ENCODE measurements at places on chromosomes 1 and 21. TPM values are rescaled to one million over a fixed set of nuclear protein-coding genes. Genes with fewer than 3 reads are reported as not detected.
A peak's percentile ranks its signal among the peaks of the same experiment; 100 is the strongest.

- no peaks in the 10 kb centered on the region for H3K27me3 ChIP-seq
- H3K4me1 ChIP-seq = peaks cover 48% of the 10 kb centered on the region
- H3K4me3 ChIP-seq = no peak overlapping the region
- no peaks in the 10 kb centered on the region for H3K36me3 ChIP-seq
- DNase-seq = no peak
Measured at GRCh38 chr1:243261390-243261789, 5.5 kb downstream of the SDCCAG8 start.

DNA sequence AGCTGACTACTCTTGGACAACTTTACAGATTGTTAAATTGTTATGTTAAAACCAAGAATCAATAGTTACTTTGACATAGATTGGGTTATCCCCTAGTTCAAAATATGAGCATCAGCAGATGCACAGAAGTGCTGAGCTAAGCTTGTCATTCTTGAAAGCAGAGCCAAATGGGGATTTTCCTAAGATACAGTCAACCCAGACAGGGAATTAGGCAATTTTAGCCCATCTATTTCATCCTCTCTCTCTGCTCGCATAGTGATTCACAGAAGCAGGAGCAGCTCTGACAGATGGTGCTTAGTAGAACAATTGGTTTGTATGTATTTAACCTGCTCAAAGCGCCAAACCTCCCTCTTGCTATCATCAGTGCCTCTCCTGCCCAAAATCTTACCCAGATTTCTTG lies 27.9 kb upstream of the PRRC2C start:
- H3K27me3 ChIP-seq = no peaks in the 10 kb centered on the region
- no peaks in the 10 kb centered on the region for H3K36me3 ChIP-seq
- no peak overlapping the region for H3K27ac ChIP-seq
- H3K4me1 ChIP-seq = no peaks in the 10 kb centered on the region
- DNase-seq = no peak

DNA sequence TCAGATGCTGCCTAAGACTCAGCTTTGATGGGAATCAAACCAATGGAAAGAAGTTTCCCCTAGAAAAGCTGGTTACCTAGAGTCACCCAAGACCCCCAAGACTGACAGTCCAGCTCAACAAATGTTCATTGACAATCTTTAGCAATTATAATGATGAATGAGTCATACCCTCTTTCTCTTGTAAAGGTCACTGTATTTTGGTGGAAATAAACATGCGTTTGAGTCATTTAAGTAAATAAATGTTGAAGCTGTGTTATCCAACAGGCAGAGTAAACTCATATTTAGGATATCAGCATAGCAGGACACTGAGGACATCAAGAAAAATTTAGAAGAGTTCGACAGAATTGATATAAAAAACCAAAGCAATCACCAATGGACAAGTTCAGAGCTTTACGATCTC lies 295.9 kb downstream of the RGS7 start:
- no peak overlapping the region for H3K4me3 ChIP-seq
- no peaks in the 10 kb centered on the region for H3K4me1 ChIP-seq
- H3K36me3 ChIP-seq = no peaks in the 10 kb centered on the region
- no peaks in the 10 kb centered on the region for H3K27me3 ChIP-seq

Gene PLA2G2F
- not detected for total RNA-seq

DNA sequence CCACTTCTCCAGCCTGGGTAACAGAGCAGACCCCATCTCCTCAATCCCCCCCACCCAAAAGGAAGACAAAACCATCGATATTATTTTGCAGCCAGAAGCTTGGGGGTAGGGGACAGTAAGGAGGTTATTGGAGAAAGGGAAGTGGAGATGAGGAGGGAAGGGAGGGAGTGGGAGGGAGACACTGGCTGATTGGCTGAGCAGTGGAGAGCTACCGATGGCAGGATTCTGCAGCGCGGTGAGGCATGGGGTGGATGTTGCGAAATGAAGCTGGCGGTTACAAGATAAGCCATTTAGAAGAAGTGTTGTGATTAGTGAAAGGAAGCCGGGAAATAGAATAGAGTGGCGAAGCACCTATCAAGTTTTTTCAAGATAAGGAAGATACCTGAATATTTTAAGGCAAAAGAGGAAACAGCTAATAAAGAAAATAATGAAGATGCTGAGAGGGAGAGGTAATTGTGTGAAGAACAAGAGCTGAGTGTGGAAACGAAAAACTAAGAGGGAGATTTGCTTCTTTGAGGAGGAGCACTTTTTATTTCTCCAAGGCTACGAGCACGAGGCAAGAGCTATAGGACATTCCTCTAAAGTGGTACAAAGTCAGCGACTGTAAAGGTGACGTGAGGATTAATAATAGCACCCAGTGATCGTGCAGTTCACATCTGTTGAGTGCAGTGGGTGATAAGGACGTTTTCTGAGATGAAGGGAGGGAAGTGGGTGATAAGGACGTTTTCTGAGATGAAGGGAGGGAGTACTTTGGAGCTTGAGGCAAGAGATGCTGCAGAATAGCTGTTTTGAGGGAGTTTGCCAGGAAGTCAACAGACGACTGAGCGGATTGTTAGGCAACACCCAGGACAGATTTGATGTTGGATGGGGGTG lies 103.2 kb upstream of the KIF26B start:
- H3K27me3 ChIP-seq = no peaks in the 10 kb centered on the region
- H3K4me1 ChIP-seq = no peaks in the 10 kb centered on the region
- no peaks in the 10 kb centered on the region for H3K36me3 ChIP-seq
- peak; percentile 74 for DNase-seq
- no peak overlapping the region for H3K27ac ChIP-seq

- no peak overlapping the region for H3K4me3 ChIP-seq
- H3K27ac ChIP-seq = no peak overlapping the region
Measured at GRCh38 chr21:45641480-45642035, 2.0 kb upstream of the PCBP3 start.

Gene LIN28A
- not detected for total RNA-seq

DNA sequence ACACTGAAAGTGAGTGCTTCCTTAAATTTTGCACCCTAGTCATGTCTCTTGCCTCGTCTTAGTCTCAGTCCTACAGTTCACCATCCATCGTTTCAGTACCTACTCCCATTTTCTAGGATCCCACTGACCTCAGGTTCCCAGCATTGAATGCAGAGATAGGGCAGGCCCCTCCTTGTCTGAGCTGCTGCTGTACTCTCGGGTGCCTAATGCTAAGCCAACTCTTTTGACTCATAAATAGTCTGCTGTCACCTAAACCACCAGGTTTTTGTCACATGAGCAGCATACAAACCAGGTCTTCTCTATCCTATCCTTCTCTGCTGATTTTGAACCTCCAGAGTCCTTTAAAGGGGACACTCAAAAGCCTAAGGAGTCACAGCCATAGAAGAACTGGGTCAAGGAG lies 3.0 kb downstream of the ARHGAP30 start:
- no peaks in the 10 kb centered on the region for H3K4me1 ChIP-seq
- no peak overlapping the region for H3K27ac ChIP-seq
- no peak overlapping the region for H3K4me3 ChIP-seq
- H3K36me3 ChIP-seq = no peaks in the 10 kb centered on the region
- no peak for DNase-seq

- no peak overlapping the region for H3K27ac ChIP-seq
- no peaks in the 10 kb centered on the region for H3K4me1 ChIP-seq
- H3K36me3 ChIP-seq = peaks cover 24% of the 10 kb centered on the region
- no peak overlapping the region for H3K4me3 ChIP-seq
Measured at GRCh38 chr1:6218375-6219164, 12.7 kb downstream of the RNF207 start.

DNA sequence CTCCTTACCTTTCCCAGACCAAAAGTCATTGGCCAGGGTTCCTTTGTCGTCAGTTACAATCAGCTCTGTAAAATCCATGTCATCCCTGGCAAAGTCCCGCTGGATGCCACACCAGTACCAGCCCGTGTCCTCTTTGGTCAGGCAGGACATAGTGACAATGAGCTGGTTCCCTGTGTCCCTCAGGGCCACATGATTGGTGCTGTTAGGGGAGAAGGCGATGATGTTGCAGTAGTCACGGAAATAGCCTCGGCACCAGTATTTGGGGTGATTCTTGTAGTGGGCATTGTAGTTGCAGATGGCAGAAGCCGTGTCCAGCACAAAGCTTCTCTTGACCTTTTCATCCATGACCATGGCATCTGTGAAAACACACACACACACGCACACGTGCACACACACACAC lies 14.8 kb downstream of the ADORA3 start:
- no peaks in the 10 kb centered on the region for H3K36me3 ChIP-seq

Gene PGM1
- 258 TPM for total RNA-seq

Gene VCAM1
- total RNA-seq = 7.0 TPM

Gene RYR2
- 392 TPM for total RNA-seq

Gene KRTAP13-3
- total RNA-seq = not detected

Gene SNX7
- total RNA-seq = 25.0 TPM

Gene GPR37L1
- 0.07 TPM for total RNA-seq

DNA sequence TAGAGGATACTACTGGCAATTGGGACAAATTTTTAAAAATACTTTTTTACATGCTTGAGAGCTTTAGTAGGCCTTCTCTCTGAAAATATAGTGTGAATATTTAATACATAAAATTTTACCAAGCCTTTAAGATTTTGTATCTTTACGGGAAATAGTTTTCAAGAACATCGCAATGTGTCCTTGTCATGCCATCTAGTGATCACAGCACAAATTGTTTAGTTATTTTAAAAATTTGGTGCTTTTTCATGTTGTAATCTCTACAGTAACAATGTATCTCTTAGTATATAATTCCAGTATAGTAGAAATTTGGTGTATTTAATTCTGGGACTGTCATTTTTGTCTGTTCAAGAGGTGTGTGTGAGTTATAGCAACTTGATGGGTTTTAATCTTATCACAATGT lies 6.7 kb downstream of the CDC7 start:
- no peaks in the 10 kb centered on the region for H3K4me1 ChIP-seq
- DNase-seq = no peak
- no peaks in the 10 kb centered on the region for H3K36me3 ChIP-seq
- no peak overlapping the region for H3K4me3 ChIP-seq
- H3K27me3 ChIP-seq = no peaks in the 10 kb centered on the region

- H3K36me3 ChIP-seq = peaks cover 12% of the 10 kb centered on the region
- H3K27ac ChIP-seq = no peak overlapping the region
- H3K4me1 ChIP-seq = no peaks in the 10 kb centered on the region
- H3K4me3 ChIP-seq = no peak overlapping the region
Measured at GRCh38 chr1:81954534-81955020, 153.8 kb downstream of the ADGRL2 start.

DNA sequence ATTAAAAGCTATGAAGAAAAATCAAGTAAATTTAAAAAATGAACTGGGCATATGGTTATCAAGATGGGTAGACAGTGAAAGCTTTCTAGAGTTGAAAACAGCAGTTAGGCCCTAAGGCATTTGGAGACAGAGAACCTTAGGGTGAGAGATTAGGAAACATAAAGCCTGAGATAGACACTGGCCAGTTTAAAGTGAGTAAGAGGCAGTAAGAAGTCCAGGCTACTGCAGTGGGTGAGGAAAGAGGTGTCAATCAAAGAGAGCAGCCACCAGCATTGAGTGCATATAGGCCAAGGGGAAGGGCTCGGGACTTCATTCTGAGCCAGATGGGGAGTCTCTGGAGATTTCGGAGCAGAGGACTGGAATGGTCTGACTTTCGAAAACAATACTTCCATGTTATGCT lies 1360.5 kb upstream of the ADGRL4 start:
- no peaks in the 10 kb centered on the region for H3K27me3 ChIP-seq
- H3K36me3 ChIP-seq = no peaks in the 10 kb centered on the region
- no peaks in the 10 kb centered on the region for H3K4me1 ChIP-seq
- no peak for DNase-seq

- H3K4me1 ChIP-seq = peaks cover 23% of the 10 kb centered on the region
- DNase-seq = no peak
- no peak overlapping the region for H3K4me3 ChIP-seq
- H3K27ac ChIP-seq = no peak overlapping the region
- H3K36me3 ChIP-seq = no peaks in the 10 kb centered on the region
- no peaks in the 10 kb centered on the region for H3K27me3 ChIP-seq
Measured at GRCh38 chr1:205988585-205988995, 14.6 kb downstream of the RAB7B start.

DNA sequence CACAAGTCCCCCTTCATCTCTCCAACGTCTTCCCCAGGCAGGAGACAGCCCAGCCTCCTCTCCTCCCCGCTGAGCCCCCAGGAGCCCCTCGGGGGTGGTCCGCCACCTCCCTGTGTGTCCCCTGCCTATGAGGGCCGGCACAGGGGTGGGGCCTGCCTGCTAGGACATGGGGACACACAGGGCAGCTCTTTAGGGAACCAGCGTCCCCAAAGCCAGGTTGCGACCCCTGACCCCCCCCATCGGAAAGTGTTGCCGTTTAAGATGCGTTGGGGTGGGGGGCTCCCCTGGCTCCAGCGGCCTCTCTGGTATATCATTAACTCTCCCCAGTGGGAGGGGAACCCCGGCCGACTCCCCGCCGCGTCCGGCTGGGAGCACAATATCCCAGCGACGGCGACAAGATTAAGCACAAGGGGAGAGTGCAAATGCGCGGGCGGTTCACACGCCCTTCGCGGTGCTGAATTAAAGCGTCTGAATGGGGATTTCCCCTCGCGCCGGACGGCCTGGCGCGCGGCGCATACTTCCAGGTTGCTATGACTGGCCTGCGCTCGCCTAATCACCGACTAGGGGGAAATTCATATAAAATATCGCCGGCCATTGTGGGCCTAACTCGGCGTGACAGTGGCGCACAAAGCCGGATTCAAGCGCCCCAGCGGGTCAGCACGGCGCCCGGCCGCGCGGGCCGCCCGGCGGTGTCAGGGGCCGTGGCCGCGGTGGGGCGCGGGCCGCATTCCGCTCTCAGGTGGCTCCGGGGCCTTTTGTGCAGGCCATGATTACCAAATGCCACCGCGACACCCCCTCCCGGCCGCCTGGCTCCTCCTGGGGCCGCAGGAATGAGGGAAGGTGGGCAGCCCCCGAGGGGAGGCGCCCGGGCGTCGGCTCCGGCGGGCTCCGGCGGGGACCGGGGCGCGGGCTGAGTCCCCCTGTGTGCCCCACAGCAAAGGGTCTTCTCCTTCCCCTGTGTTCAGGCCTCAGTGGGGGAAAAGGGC lies 30.9 kb downstream of the WNT3A start:
- no peaks in the 10 kb centered on the region for H3K27me3 ChIP-seq
- no peak overlapping the region for H3K27ac ChIP-seq
- peaks cover 7% of the 10 kb centered on the region for H3K4me1 ChIP-seq
- no peak overlapping the region for H3K4me3 ChIP-seq
- no peak for DNase-seq
- no peaks in the 10 kb centered on the region for H3K36me3 ChIP-seq

Gene IL10
- total RNA-seq = 3.1 TPM

Gene LRIG2
- 7.1 TPM for total RNA-seq

Gene PODN
- 44.1 TPM for total RNA-seq

GRCh38 chr1:233607252-233608119 lies 6.4 kb upstream of the KCNK1 start:
- no peaks in the 10 kb centered on the region for H3K36me3 ChIP-seq
- no peak overlapping the region for H3K27ac ChIP-seq
- H3K4me3 ChIP-seq = no peak overlapping the region
- H3K27me3 ChIP-seq = no peaks in the 10 kb centered on the region
- no peaks in the 10 kb centered on the region for H3K4me1 ChIP-seq

- H3K27me3 ChIP-seq = no peaks in the 10 kb centered on the region
- H3K4me1 ChIP-seq = no peaks in the 10 kb centered on the region
- H3K27ac ChIP-seq = no peak overlapping the region
- H3K4me3 ChIP-seq = no peak overlapping the region
- no peak for DNase-seq
Measured at GRCh38 chr1:86389307-86389706, 6.8 kb downstream of the ODF2L start.

DNA sequence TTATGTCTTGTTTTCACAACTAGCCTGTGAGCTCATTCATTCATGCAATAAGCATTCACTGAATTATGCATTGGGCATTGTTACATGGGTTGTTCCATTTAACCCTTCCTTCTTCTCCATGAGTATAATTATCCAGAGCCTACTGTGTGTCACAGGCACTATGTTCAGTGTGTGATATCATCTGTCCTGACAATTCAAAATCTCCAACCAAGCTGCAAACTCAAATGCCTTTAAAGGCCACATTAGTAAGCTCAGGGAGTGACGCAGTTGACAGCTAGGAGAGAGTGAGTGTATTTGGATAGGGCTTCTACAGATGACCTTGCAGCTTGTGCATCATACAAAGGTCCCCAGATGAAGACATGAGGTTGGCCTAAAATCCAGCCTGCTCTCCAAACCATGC lies 289.5 kb downstream of the OMA1 start:
- H3K27me3 ChIP-seq = no peaks in the 10 kb centered on the region
- no peak overlapping the region for H3K27ac ChIP-seq
- H3K36me3 ChIP-seq = no peaks in the 10 kb centered on the region

Data from right atrium auricular region (tissue), 2 donors.